Fibroblast of mammary gland (primary cell): ENCODE measurements at places on chromosomes 4 and X.

- peak; percentile 70 for DNase-seq
Observed at GRCh38 chrX:119516157-119516702, 48.0 kb downstream of the SLC25A5 start.

DNA sequence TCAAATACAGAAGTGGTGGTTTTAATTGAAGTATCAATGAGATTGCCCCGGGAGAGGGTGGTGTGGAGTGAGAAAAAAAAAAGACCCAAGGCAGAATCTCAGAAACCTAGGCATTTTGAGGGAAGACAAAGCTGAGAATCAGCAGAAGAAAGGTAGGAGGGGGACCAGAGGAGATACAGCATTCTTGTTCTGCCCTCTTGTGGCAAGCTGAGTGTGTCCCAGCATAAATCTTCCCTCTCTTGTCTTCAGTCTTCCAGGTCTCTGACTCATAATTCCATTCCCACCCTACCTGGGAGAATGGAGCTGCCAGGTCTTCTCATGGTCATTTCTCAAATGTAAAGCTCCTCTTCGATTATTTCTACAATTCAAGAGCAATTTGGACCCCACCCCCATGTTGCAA, 32.7 kb upstream of the MAGED1 start:
- DNase-seq, result peak; percentile 60

DNA sequence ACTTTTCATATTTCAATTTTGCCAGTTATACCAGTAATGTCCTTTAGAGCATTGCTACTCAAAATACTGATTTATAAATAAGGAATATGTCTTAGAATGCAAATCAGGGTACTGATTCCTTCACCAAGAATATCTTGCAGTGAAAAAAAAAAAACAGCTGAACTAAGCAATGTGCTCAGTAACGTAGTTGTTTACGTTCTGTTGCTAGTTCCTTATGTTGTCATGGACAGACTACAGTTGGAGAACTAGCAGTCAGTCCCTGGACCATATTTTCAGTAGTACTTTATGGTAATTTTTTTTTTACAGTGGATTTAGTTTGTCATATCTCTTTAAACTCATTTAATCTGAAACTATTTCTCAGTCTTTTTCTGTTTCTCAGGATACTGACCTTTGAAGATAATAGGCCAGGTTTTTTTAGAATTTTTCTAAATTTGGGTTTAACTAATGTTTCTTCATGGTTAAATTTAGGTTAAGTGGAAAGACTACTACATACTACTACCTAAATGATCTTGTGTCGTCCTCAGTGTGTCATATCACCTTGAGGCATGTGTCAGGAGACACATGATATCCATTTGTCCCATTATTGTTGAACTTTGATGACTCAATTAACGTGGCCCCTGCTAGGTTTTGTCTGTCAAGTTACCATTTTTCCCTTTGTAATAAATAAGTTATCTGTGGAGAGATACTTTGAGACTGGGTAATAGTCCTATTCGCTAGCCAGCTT, 21.0 kb downstream of the SMARCAD1 start:
- no peak for DNase-seq

GRCh38 chrX:1792636-1793035, 177.8 kb downstream of the ASMT start:
- DNase-seq, result no peak

GRCh38 chr4:125389713-125390112, 75.0 kb downstream of the FAT4 start:
- peak; percentile 95 for DNase-seq

DNA sequence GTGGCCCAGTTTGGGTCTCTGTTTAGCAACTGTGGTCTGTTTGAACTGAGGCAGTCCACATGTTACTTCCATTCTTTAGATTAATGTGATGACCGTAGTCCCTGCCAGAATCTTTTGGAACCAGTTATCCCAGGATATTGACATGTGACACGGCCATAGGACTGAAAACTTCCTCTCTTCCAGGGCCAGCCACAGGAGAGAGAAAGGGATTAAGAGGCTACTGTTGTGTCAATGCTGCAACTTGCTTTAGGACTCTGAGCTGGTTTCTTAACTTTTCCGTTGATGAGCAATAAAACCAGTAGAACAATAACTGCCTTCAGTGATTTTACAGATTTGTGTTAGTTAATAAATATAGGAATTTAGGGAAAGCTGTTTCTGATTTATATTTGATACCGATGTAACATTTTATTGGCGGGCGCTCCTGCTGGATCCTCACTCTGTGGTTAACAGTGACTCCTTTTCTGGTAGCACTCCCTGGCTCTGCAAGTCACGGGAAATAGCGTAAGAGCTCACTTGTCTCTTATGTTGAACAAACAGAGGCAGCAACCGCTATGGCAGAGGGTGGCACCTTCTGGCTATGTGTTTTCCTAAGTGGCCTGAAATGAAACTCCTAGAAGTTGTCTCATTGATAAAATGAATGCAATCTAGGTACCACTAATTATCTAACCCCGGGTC, 2.5 kb downstream of the TENM3 start:
- DNase-seq, result peak; percentile 35

- peak; percentile 87 for DNase-seq
Observed at GRCh38 chr4:120009731-120010130, 56.9 kb downstream of the MAD2L1 start.

DNA sequence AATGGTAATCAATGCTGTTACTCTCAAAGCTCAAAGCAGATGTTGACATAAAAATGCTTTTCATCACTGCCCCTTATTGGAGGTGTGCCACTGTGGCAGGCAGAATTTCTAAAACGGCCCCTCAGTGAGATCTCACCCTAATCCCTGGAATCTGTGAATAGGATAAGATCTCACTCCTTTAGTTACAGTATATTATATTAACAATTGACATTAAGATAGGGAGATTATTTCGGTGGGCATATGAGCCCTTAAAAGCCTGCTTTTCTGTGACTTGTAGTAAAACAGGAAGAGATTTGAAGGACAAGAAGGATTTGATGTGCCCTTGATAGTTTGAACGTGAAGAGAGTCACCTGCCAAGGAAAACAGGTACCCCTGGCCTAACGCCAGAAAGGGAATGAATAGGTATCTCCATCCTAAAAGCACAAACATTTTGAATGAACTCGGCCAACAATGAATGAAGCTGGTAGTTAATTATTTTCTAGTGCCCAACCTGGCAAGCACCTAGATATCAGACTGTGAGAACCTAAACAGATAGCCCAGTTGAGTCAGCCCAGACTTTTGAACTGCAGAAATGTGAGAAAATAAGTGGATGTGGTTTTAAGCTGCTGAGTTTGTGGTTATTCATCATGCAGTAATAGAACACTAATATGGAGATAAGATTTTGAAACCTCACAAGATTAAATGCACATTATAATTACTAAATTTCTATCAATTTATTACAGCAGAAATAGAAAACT, 881.6 kb downstream of the PCDH18 start:
- peak; percentile 7 for DNase-seq

DNA sequence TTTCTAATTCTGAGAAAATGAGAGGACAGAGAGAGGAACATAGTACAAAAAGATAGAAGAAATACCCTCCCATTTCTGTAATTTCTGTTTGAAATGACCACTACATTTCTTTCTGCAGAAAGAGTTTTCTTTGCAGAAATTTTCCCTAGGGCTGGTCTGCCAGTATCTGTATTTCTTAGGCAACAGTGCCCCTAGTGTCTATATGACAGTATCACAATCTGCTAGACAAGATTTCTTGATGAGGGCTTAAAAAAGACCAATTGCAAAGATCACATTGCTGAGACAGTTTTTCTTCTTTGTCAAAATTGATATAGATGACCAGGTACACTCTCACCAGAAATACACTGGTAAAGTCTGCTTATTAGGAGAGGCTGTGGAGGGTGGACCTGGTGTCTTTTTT, 81.0 kb upstream of the ZDHHC15 start:
- DNase-seq, result peak; percentile 36

GRCh38 chr4:147994076-147994475, 262.2 kb downstream of the ARHGAP10 start:
- no peak for DNase-seq

DNA sequence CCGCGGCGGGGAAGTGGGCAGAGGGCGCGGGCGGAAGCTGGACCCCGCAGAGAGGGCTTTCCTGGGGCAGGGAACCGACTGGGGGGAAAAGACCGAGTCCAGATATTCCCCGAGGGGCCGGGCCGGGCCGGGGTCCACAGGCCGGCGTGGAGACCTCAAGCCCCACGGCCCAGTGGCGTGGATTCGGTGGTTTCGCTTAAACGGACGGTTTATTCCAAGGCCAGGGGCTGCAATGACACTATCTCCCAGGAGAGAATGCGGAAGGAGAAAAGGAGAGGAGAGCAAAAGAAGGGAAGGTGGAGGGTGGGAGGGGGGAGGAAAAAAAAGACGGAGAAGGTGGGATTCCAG, 10.8 kb downstream of the ARX start:
- DNase-seq, result no peak

GRCh38 chr4:85498068-85498733, 23.3 kb downstream of the ARHGAP24 start:
- DNase-seq, result peak; percentile 92

GRCh38 chr4:169144061-169144600, 126.6 kb downstream of the SH3RF1 start:
- DNase-seq, result no peak

DNA sequence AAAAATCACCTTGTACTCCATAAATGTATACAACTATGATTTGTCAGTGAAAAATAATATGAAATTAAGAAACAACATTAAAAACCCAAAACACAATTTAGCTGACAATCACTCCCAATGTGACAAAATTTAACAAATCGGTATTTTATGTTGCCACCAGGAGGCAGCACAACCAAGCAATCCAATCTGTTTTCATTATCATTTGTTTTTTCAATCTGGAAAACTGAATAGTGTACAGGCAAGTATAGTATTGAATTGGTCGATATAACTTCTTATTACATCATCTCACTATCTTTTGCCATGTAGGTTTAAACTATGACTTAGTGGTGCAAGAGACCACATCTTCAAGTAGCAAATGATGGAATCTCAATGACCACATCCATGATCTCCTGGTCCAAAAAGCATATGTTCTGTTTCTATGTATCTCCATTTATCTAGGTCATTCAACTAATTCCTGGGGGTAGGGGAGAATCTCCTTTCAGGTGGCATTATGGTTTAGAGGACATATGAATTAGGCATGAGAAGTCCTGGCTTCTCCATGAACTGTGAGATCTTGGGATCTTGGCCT, 112.9 kb upstream of the AGA start:
- DNase-seq, result peak; percentile 46

DNA sequence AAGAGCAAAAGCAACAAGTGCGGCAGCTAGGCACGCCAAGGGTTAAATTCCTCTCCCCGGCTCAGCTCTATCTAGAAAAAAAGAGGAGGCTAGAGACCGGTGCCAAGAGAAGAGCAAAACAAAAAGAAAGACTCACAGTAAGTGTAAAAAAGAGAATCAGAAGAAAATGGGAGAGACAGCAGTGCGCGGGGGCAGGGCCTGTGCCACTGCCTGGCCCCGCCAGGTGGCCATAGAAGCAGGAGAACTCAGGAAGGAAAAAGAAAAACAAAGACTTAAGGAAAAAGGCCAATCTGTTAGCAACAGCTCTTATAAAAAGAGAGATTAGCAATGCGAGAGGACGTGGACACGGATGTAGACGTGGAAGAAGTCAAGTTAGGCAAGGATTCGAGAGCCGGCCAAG, 3.2 kb downstream of the ACOX3 start:
- no peak for DNase-seq

DNA sequence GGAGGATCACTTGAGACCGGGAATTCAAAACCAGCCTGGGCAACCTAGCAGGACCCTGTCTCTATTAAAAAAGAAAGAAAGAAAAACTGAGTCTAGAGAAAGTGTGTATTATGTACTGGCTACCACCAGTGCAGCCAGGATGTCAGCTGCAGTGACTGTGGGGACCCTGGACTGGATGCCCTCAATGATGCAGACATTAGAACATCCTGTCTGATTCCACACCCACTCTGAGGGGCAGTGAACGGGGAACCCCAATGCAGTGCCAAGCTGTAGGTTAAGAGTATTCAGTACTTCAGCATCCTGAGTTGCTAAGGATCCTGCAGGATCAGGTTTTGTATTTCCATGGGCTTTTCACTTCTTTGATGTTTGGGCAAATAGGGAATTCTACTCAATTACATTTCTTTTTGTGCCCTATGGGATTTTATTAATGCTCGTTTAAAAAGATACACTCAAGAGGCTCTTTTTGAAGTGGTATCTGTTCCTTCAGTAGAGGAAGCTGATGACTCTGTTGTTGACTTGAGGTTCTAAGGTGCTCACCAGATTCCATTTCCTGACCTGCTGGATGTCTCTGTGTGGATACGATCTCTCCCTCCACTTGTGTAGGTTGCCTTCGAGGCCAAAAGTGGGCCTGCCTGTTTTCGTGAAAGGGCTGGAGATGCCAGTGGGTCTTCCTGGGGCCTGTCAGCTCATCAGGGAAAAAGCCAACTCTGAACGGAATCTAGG, 85.9 kb upstream of the CLCN4 start:
- no peak for DNase-seq

DNA sequence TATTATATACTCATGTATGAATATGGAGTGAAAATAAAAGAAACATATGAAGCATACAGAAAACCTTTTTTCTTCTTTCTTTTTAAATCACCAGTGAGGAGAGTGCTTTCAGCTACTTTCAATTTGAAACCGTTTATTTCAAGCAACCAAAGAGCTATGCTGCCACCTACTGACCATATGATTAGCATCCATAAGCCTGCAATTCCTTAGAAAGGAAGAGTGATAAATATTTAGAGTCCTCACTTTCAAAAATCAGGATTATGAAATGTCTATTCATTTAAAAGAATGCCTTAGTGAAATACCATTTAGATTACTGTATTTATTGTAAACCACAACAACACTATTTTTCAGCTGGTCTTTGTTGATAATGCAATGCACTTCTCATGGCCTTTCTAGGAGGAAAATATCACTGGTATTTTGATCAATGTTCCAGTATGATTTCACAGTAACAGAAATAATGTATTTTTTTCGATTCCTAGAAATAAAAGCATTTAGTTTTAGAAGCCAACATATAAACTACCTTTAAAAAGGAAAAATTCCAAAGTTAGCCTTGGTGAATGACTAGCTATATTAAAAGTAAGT, 667.6 kb downstream of the PCDH18 start:
- DNase-seq, result peak; percentile 79

- DNase-seq, result peak; percentile 43
Observed at GRCh38 chrX:151680805-151681204, 14.5 kb upstream of the PRRG3 start.

DNA sequence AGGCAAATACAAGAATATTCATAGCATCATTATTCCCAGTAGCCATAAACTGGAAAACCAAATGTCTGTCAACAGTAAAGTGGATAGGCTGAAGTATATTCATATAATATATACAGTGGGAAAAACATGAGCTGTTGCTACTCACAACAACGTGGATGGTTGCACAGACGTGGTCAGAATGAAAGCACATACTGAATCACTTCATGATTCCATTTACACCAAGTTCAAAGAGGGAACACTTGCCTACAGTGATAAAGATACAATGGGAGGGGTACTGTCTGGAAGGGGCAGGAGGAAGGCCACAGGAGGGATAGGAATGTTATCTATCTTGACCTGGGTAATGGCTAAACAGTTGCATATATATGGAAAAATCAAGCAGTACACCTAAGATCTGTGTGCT, 25.3 kb downstream of the APBB2 start:
- DNase-seq, result no peak

- DNase-seq, result peak; percentile 31
Observed at GRCh38 chrX:135985157-135985972, at the start of gene SLC9A6. Gene SLC9A6 (plus strand): TSS chrX:135985435. CDS start chrX:135985659, 224 bp downstream.
